Small intestine (tissue), 16 donors: ENCODE measurements at places on chromosomes 6 and 20.

GRCh38 chr20:37841389-37841788 is 61.5 kb upstream of the VSTM2L start:
- DNase-seq, result no peak

DNA sequence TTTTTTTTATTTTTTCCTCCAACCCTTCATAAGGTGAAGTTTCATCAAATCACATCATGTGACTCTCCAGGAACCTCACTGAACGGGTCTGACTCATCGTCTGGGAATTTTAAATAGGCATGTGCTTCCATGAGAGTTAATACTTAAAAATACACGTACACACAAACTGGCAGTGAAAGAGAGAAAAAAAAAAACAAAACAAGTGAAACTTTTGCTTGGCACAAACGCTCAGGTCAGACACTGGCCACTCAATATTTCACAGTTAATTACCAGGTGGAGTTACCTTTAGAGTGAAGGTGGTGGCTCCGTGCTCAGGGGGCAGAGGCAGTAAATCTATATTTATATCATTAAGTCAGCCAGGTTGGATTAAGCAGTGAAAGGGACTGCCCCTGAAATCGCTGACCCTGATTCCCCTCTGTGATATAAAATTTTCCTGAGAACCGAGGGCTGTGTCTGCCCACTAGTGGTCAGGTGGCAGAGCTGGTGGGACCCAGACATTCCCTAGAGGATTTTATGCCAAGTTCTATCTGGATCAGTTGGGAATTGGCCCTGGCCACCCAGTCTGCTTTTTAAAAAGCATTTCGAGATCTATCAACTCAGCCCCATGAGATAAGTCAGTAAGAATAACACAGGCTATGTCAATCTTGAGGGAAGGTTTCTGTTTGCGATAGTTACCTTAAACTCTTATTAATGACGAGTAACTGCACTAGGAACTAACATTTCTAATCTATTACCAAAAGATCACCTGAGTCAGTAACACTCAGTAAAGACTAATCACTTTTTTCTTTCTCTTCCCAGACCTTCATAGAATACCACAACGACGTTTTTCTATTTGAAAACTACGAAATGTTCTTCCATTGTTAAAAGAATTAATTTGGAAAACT is 259.1 kb downstream of the HDGFL1 start:
- DNase-seq, result peak; percentile 93

GRCh38 chr20:15265581-15266309 is 928.3 kb upstream of the FLRT3 start:
- DNase-seq, result no peak

- DNase-seq, result no peak
These were observed 36.5 kb downstream of the PLCG1 start for GRCh38 chr20:41173791-41174341.

- DNase-seq, result no peak
These were observed 82.1 kb upstream of the DTNBP1 start for GRCh38 chr6:15744818-15745402.

- no peak for DNase-seq
These were observed 212.0 kb upstream of the PCSK2 start for GRCh38 chr20:17014756-17015366.

GRCh38 chr6:11538819-11539468 is 1.4 kb downstream of the TMEM170B start:
- no peak for DNase-seq

DNA sequence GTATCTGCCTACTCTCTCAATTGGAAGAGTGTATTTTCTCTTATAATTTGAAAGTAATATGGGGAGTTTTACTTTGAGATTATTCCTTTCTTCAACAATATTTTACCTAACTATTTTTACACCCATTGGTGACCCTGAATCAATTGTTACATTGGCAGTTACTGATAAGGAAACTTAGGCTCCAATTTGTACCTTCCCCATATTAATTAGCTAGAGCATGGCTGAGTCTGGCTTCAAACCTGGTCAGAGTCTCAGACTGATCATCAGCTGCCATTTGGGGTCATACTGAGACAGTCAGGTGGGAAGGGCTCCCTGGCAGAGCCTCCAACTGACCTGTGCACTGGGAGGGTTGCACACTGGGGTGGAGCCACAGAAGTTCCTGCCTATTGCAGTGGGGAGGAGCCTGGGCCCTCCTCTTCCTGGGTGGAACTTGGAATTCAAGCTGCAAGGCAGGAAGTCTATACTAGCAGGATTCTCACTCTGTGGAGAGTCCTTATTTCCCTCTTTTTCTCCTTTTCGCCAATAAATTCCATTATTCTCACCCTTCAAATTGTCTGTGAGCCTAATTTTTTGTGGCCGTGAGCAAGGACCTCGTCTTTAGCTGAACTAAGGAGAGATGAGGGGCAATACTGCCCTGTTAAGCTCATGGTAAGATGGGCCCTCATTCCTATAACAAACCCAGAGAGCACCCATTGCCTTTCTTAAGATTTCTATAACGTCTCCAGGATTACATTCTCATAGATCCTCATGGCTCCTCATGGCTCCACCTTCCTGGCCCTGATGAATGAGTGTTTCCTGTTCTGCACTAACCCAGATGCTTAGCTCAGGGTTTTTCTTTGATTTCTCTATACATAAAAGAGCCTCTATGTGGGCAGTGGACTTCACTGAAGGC is 285.1 kb downstream of the ADGB start:
- DNase-seq, result peak; percentile 27

- no peak for DNase-seq
These were observed 26.5 kb downstream of the PDE10A start for GRCh38 chr6:165636402-165637048.

GRCh38 chr6:18264923-18265377 is 620 bp upstream of the DEK start:
- no peak for DNase-seq

DNA sequence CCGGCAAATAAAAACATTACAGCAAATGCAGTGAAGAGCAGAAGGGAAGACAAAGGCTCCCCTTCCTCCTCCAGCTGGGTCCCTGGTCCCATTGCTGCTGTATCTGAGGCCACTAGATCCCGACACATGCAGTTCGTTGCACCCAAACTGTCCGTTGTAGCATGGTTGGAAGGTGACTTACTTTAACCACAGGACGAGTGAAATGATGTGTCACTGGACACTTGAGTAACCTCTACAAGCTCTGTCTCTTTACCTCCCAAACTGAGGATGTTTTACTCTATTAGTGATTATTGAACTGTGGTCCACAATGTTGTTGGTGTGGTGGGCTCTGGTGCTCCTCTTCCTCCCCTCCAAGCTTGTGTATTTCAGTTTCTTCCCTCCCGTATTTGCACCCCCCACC is 46.2 kb upstream of the ARMH2 start:
- no peak for DNase-seq

- DNase-seq, result no peak
These were observed 173.1 kb downstream of the TFAP2C start for GRCh38 chr20:56801971-56802755.

DNA sequence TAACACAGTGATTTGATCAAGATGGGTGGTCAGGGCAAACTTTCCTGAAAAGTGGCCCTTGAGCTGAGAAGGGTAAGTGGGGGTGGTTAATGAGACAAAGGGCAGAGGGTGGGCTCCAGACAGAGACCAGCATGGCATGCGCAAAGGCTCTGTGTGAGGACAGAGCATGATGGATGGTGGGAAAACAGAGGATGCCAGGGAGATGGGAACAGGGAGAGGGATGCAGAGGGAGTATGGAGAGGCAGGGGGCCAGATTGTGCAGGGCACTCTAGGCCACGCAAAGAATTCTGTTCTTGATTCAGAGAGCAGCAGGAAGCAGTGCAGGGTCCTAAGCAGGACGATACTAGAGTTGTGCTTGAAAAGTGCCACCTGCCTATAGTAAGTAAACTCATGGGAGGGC is 394.4 kb downstream of the BTBD9 start:
- DNase-seq, result no peak

DNA sequence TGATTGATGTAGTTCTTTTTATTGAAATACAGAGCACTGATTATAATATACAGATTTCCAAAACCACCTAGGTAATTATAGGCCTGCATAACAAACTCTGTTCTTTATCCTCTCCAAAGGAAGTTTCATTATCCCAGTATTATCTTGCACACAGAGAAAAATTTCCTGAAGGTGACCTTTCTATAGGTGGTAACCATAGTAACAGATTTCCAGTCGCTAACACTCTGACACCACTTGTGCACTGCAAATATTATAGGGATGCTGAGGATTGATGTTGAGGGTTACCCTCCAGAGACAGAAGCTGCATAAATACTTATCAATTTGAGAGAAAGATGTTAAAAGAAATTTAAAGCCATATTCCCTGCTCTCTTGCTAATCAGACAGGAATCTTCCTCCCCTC is 274.5 kb upstream of the NRSN1 start:
- DNase-seq, result no peak

GRCh38 chr6:147740326-147740725 is 231.8 kb downstream of the SAMD5 start:
- DNase-seq, result no peak

DNA sequence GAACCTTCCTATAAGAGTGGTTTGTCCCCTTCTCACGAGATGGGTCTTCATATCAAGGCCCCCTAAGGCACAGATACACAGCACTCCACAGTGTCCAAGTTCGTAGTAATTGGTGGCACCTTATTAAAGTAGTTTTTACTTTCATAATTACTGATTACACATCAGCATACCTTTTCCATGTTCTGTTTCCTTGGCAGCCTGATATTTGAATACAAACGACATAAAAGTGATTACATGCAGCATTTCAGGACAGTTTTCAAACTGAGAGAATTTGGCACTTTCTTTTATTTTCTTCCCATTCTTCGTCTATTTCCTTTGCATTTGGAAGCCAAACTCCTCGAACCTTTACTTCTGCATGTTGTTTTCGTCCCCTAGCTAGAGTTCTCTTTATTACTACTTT is 139.7 kb downstream of the MTHFD1L start:
- DNase-seq, result no peak

- no peak for DNase-seq
These were observed 730 bp downstream of the PARD6B start for GRCh38 chr20:50731930-50732690.

- no peak for DNase-seq
These were observed 17.6 kb downstream of the NOL4L start for GRCh38 chr20:32567384-32568178.

- DNase-seq, result peak; percentile 59
These were observed 15.0 kb upstream of the PKHD1 start for GRCh38 chr6:52102405-52102804.

GRCh38 chr20:50885068-50885467 is 46.2 kb downstream of the ADNP start:
- no peak for DNase-seq

DNA sequence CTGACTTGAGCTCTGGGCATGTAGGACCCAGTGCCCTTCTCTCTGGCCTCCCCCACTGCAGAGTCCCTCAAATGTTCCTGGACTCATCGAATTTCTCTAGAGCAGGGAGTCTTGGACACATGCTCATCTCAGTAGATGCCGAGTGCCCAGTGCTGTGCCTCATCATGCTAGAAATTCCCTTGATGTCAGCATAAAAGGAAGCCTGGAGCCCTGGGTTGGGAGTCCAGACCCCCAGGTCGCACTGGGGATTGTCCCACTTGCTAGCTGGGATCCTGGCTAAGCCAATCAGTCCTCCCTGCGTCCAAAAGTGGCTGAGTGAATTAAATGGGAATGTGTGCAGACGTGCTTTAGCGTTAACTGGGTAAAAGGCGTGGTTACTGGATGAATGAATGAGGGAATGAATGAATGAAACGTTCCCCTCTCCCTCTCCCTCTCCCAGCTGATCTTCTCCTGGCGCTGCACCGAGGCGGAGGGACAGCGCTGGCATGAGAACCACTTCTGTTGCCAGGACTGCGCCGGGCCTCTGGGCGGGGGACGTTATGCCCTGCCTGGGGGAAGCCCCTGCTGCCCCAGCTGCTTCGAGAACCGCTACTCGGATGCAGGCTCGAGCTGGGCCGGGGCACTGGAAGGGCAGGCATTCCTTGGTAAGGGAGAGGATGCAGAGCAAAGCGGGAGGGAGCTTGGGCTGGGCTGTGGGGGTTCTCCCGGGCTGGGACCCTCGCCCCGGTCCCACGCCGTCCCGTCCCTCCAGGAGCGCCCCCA is 1.6 kb upstream of the TOMM6 start:
- no peak for DNase-seq

DNA sequence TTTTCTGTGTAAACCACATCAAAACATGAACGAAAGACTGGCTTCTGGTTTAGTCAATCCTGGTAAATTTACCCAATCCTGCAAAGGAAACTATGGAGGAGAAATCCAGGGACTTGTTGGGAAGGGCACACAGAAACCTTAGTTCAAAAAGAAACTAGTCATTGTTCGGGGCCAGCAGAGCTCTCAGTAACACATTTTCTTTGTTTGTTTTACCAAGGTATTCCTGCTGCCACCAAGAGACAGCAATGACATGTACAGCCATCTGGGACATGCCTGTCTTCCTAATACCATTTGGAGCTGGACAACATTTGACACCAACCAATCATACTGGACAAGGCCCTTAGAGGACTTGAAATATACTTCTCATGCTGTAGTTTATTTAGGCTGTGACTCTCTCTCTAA is 8.3 kb downstream of the OARD1 start:
- no peak for DNase-seq

GRCh38 chr20:32984196-32984595 is 20.0 kb downstream of the SUN5 start:
- DNase-seq, result no peak

GRCh38 chr6:134446218-134446848 is 128.4 kb upstream of the SGK1 start:
- no peak for DNase-seq

DNA sequence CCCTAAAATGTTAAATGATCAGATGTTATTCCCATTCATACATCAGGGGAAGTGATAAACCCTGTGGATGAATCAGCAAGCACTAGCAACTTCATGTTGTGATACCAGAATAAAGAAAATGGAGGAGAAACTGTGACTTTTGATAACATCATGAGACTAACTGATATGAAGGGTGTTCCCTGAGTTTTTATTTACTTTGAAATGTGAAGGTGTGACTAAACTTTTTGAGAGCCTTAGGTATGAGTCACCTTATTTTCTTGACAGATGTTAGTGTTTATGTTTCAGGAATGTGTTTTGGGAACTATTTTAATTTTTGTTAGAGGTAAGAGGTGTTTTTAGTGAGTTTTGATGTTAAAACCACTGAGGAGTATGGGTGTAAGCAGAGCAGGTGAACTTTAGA is 4.4 kb downstream of the PARD6B start:
- DNase-seq, result peak; percentile 62

GRCh38 chr20:53786445-53787267 is 193.0 kb upstream of the ZNF217 start:
- DNase-seq, result peak; percentile 88

DNA sequence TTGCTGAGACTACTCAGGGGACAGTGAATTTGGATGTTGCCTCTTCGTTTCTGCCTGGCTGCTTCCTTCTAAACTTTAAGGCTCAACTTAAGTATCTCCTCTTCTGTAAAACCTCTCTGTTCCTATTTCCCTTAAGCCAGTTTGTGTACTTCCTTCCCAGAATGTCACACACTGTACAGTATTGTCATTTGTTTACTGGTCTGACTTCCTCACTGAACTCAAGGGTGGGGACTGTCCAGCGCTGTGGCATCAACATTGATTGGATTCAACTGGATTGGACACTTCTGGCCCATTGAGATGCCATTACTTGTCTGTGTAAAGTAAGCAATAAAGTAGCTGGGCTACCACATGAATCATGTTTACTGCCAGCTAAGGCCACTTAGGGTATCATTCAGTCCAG is 69.7 kb downstream of the ANKS1A start:
- DNase-seq, result no peak

GRCh38 chr6:40280231-40280630 is 306.9 kb downstream of the LRFN2 start:
- DNase-seq, result no peak

GRCh38 chr6:170007468-170008293 is 256.3 kb downstream of the ERMARD start:
- DNase-seq, result no peak
